ENCODE measurements at places on chromosomes 2 and 18.

DNA sequence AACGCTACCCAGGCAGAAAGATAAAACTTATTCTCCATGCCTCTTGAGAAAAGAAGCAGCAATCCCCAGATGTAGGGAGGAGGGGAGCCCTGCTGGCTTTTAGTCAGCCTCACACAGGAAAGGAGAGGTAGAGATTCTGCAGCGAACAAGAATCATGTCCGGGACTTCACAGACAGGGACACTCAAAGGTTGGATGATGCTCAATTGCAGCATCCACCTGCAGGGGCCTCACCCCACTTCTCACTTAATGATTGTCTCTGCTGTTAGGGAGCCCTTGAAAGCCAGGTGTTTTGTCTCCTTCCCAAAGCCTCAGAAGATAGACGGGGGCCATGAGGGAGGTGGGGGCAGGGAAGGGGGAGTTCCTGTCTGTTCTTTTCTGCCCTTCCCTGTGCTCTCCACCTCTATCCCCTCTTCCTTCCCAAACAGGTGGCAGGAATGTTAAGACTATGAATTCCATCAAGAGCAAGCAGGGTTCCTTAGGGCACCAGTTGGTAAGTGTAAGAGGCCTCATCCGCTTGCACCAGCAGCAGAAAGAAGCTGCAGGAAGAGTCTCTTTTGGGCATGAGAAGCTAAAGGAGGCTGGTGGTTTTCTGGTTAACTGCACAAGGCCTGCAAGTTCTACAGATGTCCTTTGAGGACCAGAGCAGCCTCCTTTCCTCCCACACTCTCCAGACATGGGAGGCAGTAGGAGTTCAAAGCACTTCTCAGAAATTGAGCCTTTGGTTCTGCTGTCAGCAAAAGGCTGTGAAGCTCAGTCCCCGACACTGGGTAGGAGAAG, 154.7 kb upstream of the TNP1 start:
- DNase-seq, result no peak

DNA sequence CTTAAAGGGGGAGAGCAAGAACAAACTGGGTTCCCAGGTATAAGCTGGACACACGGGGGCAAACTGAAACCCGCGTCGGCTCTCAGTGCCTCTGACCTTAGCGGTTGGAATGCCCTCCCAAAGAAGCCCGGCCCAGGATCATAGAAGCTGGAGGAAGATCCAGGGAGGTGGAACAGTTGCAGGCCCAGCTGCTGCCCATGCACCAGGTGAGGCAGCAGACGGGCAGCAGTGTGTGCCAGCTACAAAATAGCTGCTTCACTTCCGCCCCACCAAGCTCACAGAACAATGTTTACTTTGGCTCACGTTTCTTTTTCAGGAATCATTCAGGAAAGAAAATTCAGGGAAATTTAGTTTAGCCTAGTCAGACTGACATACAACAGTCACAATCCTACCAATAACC, 3.9 kb upstream of the ERMN start:
- DNase-seq, result no peak

GRCh38 chr2:200408428-200409316, 101.2 kb downstream of the KCTD18 start:
- no peak for DNase-seq

DNA sequence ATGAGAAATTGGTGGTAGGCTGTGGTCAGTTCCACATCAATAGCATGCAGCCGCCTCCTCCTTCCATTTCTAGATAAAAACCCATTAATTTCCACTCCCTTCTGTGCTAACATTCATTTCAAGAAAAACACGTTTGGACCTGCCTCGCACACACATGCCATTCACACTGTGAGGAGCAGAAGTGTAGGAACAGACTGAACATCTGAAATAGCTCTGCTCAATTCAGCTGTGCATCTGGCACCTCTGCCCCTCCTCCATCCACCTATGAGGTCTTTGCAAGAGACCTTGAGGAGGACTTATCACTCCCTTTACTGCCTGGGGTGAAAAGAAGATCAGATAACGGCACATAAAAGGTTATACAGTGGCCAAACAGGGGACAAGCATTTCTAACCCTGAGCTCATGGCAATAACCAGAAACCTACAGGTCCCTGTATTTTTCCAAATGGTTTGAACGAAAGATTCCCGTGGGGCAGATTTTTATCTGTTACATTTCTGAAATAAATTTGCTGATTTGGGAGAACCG, 30.8 kb upstream of the LRP2 start:
- no peak for DNase-seq

GRCh38 chr18:1273469-1273868, 368.8 kb downstream of the ADCYAP1 start:
- DNase-seq, result no peak

DNA sequence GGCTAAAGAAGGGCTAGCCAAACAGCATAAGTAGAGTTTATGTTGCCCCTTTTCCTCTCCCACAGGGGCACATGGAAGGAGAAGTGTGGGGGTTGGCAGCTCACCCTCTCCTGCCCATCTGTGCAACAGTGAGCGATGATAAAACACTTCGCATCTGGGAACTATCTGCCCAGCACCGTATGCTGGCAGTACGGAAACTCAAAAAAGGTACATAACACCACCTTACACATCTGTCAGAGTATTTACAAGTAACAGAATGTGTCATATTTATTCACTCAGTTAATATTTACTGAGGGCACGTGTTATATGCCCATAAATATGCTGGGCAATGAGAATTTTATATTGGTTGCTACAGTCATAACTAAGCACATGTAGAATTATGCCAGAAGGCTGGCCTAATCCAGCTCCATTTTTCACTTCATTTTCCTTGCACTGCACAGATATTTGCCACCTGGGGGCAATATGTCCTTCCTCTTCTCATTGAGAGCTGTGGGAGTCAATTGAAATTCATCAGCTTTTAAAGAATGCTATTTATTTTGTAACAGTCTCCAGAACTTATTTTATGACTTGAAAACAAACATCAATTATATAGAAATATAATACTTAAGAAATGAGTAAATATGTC, 150.6 kb downstream of the RTN4 start:
- no peak for DNase-seq

- no peak for DNase-seq
These were observed 34.2 kb downstream of the IMPA2 start for GRCh38 chr18:12015416-12016062.

GRCh38 chr18:47932190-47932589, 1.7 kb upstream of the SMAD2 start:
- DNase-seq, result no peak

- no peak for DNase-seq
These were observed 246.0 kb downstream of the WDR7 start for GRCh38 chr18:56897122-56897521.

- DNase-seq, result no peak
These were observed 20.5 kb upstream of the SLC40A1 start for GRCh38 chr2:189601043-189601442.

GRCh38 chr18:3626929-3627458, 177.0 kb downstream of the TGIF1 start:
- DNase-seq, result no peak

GRCh38 chr18:12946549-12947284, 1.1 kb upstream of the SEH1L start:
- DNase-seq, result no peak

- DNase-seq, result no peak
These were observed 44.4 kb upstream of the SETBP1 start for GRCh38 chr18:44636241-44636640.

- DNase-seq, result no peak
These were observed 444.0 kb upstream of the LRRTM1 start for GRCh38 chr2:80748592-80748991.

DNA sequence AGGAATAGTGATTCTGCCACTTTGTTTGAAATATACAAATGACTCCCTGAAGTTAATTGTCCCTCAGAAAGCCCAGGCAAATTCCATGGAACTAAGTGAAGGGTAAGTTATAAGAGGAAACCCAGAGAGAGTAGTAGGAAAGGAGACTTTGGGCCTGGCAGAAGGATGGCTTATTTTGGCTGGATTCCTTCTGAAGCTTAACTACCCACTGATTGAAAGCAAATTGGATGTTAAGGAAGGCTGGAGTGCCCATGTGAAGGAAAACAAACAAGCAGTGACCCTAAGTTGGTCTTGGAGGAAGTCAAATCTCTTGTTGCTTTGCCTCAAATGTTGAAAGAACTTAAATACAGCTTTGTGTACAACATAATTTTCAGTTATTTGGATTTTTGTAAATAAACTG, 1106.4 kb upstream of the ZEB2 start:
- no peak for DNase-seq

GRCh38 chr18:908758-909724, 4.4 kb downstream of the ADCYAP1 start:
- no peak for DNase-seq

DNA sequence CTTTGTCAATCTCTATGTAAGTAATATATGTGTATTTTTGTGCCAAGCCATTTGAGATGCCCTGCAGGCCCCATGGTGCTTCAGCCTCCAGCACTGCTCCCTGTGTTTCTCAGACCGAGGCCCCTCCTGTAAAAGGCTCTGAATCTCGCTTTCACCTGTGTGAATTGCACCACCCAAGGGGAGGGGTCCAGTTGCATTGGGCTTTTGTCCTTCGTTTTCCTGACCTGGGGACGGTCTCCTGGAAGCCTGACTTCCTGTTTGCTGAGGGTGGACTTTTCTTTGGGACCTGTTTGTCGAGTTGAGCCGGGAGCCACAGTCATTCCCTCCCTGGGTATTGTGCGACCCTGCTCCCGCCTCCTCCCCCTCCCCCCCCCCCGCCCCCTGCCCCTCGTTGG, 48.9 kb downstream of the AGAP1 start:
- DNase-seq, result no peak

Measured in cortex of kidney (tissue), 1 donor.